H4 (cell line): ENCODE measurements at places on chromosomes 7 and 10. TPM values are rescaled to one million over a fixed set of nuclear protein-coding genes. Genes with fewer than 3 reads are reported as not detected.

The FBXO24 gene
- total RNA-seq, result 0.15 TPM in 1 of 2 replicates, not detected in the other

The NPFFR1 gene
- total RNA-seq, result not detected in 2 replicates

The CALCR gene
- total RNA-seq, result not detected in 2 replicates

The CXCL12 gene
- total RNA-seq, result 0.06 and 0.77 TPM in 2 replicates

The GSTO1 gene
- 171 and 239 TPM in 2 replicates for total RNA-seq

The SPDYE8 gene
- not detected in 2 replicates for total RNA-seq

The SYPL1 gene
- total RNA-seq, result 57.8 and 65.2 TPM in 2 replicates
